Mucosa of gallbladder (tissue), 1 donor: ENCODE measurements at places on chromosomes 7 and 10.

DNA sequence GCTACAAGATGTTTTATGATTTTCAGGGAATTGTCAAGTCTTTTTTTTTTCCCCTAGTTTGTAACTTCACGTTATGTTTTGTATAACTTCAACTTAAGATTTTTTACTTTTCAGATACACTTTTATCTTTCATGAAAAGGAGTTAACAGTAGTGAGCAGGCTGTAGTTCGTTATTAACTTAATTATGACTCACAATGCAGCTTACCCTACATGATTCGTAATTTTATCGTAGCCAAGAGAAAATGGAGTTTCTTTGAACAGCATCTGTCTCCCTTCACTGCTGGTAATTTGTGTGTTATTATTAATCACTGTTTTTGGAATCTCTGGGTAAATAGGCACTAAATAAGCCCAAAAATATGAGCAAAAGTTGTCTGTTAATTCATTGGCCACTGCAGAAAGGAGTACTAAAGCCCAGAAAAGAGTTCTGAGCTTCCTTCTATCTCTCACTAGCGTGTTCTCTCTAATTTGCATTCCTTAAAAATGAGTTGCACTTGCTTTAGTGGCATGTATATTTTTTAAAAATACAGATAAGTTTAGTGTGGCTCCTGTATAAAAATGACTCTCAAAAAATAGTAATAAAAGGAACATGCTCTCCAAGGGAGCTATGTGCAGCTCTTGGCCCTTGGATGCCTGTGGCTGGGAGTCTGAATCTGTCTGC is 36.1 kb downstream of the RALA start:
- no peak for DNase-seq

DNA sequence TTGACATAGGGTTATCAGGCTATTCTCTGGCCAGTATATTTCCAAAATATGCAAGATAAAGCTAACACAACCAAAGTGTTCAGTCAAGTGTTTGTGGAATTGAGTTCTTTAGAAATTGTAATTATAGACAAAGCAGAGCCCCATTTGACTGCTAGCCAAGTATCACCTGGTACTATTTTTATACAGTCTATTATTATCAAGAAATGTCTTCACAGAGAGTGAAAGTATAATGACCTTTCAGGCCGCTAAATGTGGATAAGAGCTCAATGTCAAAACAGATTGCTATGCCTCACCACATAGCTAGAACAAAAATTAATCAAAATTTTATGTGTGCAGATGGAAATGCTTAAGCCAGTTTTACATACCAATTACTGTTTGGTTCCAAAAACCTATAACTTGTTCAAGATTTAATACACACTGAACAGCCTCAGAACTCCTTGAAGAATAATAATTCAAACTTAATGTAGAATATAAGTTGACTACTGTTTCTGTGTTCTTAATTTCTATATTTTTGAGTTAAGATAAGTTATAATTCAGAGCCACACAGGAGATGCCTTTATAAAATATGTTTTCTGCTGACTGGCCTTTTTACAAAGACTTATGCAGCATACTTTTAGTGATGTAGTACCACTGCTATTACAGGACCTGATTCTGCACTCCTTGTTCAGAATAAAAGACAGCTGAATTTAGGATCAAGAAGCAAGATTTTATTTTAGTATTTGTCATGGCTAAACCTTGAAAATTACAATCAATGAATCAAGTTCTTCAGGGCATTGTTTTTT is 31.0 kb downstream of the PRPS1L1 start:
- no peak for DNase-seq

GRCh38 chr10:127485153-127485857 is 63.8 kb upstream of the NPS start:
- no peak for DNase-seq

DNA sequence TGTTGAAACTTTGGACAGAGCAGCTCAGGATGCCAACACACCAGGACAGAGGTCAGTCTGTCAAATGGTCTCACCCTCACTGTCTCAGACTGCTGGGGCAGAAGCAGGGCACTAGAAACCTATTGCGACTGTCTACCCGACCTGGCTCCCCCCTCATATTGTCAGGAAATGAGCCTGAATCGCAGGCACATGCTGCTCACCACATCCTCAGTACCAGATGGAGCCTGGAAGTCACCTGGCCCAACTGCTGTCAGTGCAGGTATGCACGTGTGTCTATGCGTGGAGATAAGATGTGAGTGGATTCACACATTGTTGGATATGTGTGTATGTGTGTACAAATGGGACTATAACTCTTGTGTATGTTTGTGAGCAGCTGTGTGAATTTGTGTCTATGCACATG is 3.2 kb upstream of the CDHR1 start:
- no peak for DNase-seq

DNA sequence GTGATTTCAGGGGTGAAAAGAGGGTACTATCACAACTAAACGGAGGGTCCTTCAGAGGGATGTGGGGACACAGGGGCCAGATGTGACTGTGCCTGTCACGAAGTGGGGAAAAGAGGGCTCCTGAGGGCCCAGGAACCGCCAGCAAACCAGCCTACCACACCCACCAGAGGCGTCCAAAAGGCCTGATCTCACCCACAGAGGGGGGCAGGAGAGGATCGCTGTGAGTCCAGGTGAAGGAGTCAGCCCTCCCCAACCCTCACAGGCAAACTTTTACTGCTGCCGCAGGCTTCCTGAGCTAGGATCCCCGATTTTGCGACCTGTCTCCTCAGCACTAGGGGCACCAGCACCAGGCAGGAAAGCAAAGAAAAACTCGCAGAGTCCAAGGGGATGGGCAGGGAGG is 64.7 kb downstream of the HIPK2 start:
- no peak for DNase-seq

DNA sequence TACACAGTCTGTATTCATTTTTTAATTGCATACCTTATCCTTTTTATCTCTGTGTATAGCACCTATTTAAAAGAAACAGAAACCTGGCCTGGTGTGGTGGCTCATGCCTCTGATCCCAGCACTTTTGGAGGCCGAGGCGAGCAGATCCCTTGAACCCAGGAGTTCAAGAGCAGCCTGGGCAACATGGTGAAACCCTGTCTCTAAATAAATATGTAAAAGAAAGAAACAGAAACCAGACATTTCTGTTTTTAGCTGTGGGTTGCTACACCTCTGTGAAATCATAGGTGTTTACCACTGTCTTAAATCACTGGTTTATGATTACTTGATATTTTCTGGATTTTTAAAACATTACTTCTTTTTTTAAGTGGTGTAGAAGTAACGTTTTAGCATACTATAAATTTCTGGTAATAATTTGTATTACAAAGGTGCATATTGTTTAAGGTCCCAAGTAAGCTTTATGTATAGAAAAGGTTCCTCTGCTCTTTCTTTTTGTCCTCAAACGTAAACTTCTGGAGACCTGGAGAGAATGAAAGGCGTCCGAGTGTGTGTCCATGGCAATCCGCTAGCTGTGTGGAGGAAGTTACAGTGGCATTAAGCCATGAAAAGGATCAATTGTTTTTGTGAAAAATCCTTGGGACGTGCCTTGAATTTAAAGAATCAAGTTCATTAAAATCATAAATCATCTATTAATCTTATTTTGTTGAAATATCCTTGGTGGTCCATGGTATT is 41.1 kb downstream of the PTPRZ1 start:
- no peak for DNase-seq

- DNase-seq = no peak
Measured at GRCh38 chr7:150950496-150951180, 27.5 kb downstream of the KCNH2 start.

DNA sequence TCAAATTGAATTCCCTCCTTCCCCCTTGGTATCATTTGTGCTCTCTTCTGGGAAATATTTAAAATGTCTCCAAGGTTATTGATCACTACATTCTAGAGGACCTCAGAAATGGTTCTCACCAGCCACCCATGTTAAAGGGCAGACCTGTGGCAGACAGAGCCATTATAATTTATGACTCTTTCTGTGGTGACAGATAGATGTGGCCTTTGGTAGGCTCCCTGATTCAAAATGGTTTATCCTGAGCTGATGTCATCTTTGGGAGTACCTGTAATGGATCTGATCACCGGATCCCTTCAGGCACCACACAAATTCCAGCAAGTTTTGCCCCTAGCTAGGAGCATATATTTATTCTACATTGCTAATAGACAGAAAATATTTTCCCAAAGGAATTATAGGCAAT is 267.5 kb downstream of the SDK1 start:
- no peak for DNase-seq

DNA sequence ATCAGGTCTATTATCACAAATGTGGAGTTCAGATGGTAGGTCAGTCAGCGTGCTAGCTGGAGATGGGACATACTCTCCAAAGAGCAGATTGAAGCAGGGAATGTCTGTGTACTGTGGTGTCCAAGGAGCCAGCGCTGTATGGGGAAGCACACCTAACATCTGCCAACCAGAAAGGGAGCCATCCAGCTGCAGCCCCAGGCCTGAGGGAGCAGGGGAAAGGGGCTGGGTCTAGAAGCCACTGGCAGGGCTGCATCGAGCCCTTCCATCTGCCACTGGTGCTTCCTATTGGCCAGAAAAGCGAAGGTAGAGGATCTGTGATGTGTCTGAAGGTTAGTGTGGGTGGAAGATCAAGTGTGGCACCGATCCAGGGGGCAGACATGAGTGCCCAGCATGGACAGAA is 8.0 kb upstream of the RAMP3 start:
- DNase-seq = no peak

DNA sequence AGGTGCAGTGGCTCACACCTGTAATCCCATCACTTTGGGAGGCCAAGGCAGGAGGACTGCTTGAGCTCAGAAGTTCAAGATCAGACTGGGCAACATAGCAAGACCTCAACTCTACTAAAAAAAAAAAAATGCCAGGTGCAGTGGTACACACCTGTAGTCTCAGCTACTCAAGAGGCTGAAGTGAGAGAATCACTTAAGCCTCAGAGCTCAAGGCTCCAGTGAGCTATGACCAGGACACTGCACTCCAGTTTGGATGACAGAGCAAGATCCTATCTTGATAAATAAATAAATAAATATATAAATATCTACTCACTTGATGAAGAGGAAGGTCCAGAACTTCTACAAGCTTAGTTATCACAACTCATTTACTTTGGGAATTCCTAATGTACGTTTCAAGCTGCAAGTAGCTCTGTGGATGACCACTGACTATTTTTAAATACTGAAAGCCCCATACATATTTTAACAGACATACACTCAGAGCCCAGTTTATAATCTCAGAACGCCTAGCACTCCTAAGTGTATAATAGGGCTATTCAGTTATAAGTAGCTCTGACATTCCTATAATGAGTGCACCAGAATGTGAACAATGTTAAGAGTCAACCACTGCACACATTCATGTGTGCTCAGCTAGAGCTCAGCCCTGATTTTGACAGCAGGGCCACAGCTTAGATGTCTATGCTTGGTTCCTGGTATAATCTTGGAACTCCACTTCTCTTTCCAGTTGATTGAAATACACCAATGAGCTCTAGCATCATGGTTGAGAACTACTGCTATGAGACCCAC is 119.1 kb downstream of the CUBN start:
- DNase-seq = no peak

DNA sequence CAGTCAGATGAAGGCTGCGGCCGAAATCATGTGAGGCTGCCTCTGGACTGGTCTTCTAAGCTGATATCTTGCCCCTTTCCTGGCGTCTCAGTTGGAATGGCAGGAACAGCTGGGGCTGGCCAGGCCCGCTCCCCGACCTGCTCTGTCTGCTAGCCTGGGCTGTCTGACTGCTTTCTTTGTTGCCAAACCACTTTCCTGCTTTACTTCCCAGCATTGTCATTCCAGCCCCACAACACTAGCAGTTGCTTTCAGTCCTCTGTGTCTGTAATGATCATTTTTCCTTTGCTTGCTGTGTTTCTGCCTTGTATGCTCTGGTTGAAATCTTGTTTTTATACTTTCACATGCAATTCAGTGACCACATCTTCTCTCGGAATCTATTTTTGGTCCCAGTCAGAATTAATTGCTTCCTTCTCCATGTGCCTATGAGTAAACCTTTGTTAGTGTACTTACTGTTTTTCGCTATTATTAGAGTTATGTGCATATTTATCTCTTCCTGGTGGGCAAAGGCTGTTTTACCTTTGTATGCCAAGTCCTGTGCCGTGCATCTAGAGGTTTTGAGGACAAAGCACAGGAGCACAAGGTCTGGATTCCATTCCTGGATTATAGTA is 21.6 kb downstream of the PRPF18 start:
- no peak for DNase-seq

DNA sequence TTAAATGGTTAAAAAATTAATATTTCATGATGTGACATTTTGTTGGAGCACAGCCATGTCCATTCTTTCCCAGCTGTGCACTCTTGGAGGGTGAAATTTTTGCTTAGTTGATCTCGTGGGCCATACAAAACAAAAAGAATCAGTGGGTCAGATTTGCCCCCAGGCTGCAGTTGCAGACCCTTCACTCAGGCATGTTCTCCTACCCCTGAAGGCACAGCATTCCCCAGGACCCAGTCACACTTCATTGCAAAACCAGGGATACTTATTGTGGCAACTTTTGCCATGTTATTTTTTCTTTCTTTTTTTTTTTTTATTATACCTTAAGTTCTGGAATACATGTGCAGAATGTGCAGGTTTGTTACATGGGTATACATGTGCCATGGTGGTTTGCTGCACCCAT is 6.0 kb downstream of the TAS2R40 start:
- DNase-seq = no peak

- DNase-seq = no peak
Measured at GRCh38 chr7:88095-88926, 104.1 kb upstream of the FAM20C start.

GRCh38 chr7:131781-132482 is 60.4 kb upstream of the FAM20C start:
- DNase-seq = peak; percentile 40

DNA sequence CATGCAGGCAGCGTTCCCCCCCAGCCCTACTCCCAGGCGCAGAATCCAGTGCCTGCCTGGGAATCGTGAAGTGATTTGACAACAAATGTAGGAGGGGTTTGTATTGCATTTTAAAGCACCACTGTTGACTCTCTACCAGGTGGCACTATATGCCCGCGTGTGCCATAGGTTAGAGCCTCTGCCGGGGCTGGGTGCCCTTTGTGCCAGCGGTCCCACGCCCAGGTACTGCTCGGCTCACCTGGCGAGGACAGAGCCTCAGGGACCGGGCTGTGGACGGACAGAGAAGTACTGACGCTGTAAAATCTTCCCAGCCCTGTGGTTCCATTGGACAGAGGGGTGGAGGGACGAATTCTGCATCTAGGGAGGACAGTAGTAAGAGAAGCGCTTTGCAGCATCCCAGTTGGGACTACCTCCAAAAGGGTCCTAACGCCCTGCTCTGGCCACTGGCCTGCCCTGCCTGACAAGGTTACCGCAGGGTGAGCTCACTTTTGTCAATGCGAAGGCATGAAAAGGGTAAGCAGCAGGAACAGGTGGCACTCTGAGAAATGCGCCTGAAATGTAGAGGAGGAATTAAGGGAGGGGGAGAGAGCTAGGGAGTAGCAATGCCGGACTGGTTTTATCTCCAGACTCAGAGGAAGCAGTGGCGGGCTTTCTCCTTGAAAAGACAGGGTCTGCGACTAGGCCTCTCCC is 788 bp upstream of the CACNA2D1 start:
- DNase-seq = no peak

DNA sequence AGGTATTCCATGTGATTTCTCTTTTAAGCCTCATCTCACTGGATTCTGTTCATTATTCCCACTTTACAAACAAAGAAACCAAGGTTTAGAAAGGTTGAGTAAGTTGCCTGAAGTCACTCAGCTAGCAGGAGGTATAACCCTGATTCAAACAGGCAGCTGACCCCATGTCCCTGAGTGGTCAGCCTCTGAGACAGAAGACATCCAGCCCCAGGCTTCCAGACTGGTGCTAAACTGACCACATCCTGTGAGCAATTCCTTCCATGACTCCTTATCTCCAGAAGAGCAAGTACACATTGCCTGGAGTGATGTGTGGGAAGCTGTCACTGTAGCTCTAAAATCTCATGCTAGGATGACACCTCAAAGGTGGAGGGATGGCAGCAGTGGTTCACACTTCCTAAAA is 3.7 kb downstream of the PLPP4 start:
- no peak for DNase-seq

- DNase-seq = no peak
Measured at GRCh38 chr10:9362721-9363120, 1308.2 kb downstream of the GATA3 start.
